ENCODE measurements at places on chromosomes 5 and 9. TPM values are rescaled to one million over a fixed set of nuclear protein-coding genes. Genes with fewer than 3 reads are reported as not detected.

Gene C9orf50
- total RNA-seq, result not detected

Gene CEP78
- total RNA-seq, result 10.7 TPM

Gene HSPA5
- total RNA-seq, result 46.5 TPM

Gene HMCN2
- 106 TPM for total RNA-seq

Gene ANKRD20A1
- 0.54 TPM for total RNA-seq

Gene BHMT2
- 37.5 TPM for total RNA-seq

Gene GCNT1
- 5.8 TPM for total RNA-seq

Gene CHD1
- 59.5 TPM for total RNA-seq

DNA sequence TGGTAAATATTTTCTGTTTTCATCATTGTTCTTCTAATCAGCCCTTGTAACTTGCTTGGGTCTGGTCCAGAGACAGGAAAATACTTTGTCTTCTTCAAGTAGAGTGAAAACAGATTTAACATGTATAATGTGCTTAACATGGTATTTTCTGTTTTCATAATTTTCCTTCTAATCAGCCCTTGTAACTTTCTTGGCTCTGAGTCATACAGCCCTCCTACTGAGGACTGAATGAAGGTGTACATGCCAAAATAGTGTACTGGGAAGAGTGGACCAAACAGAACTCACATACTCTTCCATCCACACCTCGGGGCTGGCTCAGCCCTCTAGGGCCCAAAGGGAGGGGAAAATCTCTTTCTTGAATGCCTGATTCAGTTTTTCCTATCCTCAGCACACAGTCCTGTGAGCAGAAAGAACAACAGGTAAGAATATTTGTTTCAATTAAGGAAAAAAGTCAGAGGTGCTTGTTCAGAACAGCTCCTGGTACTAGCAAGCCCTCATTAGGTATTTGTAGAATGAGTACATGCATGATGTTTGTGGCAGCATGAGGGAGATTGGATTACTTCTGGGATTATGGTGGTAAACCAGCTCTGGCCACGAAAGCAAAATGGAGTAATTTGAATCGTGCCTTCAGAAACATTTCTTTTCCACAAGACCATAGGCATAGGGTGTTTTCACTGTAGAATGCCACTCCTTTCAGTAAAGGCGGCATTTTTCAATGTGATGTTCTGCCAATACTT is 24.2 kb upstream of the MACIR start:
- no peaks in the 10 kb centered on the region for H3K4me1 ChIP-seq
- H3K36me3 ChIP-seq, result no peaks in the 10 kb centered on the region
- no peak for DNase-seq
- H3K4me3 ChIP-seq, result no peak overlapping the region
- H3K27me3 ChIP-seq, result no peaks in the 10 kb centered on the region
- no peak overlapping the region for H3K27ac ChIP-seq

GRCh38 chr5:126971455-126972031 is 58.8 kb downstream of the MARCHF3 start:
- no peak for DNase-seq
- no peak overlapping the region for H3K27ac ChIP-seq
- H3K4me1 ChIP-seq, result no peaks in the 10 kb centered on the region
- H3K27me3 ChIP-seq, result no peaks in the 10 kb centered on the region
- no peaks in the 10 kb centered on the region for H3K36me3 ChIP-seq
- no peak overlapping the region for H3K4me3 ChIP-seq

- DNase-seq, result no peak
- H3K36me3 ChIP-seq, result no peaks in the 10 kb centered on the region
- H3K27me3 ChIP-seq, result no peaks in the 10 kb centered on the region
- no peak overlapping the region for H3K4me3 ChIP-seq
- peak overlapping the region; percentile 98 for H3K27ac ChIP-seq
- H3K4me1 ChIP-seq, result peaks cover 31% of the 10 kb centered on the region
Observed at GRCh38 chr9:100428871-100429654, 2.1 kb downstream of the MSANTD3 start.

- no peak overlapping the region for H3K4me3 ChIP-seq
- H3K27me3 ChIP-seq, result no peaks in the 10 kb centered on the region
- H3K36me3 ChIP-seq, result no peaks in the 10 kb centered on the region
Observed at GRCh38 chr5:107455111-107455544, 215.6 kb downstream of the EFNA5 start.

GRCh38 chr9:135123773-135124134 is 36.3 kb downstream of the OLFM1 start:
- H3K27me3 ChIP-seq, result no peaks in the 10 kb centered on the region
- H3K4me3 ChIP-seq, result no peak overlapping the region
- no peak overlapping the region for H3K27ac ChIP-seq

- no peak overlapping the region for H3K4me3 ChIP-seq
- no peak for DNase-seq
- H3K27ac ChIP-seq, result no peak overlapping the region
- H3K27me3 ChIP-seq, result no peaks in the 10 kb centered on the region
- H3K36me3 ChIP-seq, result no peaks in the 10 kb centered on the region
Observed at GRCh38 chr9:122206118-122207046, 22.4 kb downstream of the LHX6 start.

DNA sequence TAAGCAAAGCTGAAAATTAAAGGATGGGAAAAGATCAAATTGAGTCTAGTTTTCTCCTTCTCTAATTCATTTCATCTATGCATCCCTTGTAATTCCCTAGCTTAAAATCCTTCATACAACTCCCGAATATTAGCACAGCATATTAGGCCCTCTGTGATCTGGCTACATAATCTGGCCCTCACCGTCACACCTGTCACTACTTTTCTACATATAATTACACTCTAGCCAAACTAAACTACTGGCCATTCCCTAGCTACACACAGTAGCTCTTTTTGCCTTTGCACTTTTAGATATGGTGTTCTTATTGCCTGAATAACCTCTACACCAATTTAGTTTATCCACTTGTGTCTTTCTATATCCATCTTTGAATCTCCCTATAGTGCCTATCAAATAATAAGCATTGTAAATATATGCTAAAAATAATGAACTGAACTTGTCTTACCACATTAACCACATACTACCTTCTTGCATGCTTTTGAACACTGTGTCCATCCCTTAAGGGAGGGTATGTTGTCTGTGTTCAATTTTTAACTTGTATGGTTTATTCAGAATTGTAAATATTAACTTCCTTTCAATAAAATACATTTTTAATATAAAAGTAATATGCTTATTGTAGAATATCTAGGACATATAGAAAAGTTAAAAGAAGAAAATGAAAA is 15.9 kb downstream of the RANBP6 start:
- H3K27me3 ChIP-seq, result no peaks in the 10 kb centered on the region
- no peaks in the 10 kb centered on the region for H3K36me3 ChIP-seq
- no peak for DNase-seq
- H3K4me1 ChIP-seq, result peaks cover 48% of the 10 kb centered on the region
- no peak overlapping the region for H3K27ac ChIP-seq

DNA sequence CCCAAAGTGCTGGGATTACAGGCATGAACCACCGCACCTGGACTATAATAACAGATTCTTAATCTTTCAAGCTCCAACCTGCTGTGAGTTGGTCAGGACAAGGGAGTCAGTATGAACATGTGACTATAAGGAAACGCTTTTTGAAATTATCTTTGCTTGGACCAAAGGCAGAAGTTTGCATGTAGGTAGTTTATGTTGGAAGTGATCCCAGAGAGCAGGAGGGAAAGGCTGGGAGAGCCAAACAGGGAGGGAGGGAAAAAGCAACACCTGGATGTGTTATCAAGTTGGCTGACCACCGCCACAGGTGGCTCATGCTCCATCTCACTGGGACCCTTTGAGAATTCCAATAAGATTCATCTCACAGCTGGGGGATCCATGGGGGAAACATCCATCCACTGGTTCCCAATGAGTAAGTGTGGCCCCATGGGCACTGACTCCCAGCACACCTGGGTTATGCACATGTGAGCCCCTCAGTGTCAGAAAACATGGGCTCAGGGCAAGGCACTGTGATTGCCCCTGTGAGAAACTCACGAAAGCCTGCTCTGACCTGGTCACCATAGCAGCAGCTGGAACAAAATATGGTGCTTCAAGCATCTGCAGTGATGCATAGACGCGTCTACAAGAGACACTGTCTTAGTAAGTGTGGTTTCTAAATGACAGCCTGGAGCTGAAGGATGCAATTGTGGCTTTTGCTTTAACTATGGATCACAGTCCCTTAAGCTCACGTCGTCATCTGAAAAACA is 62.1 kb downstream of the ARSB start:
- H3K27me3 ChIP-seq, result no peaks in the 10 kb centered on the region
- H3K27ac ChIP-seq, result no peak overlapping the region
- DNase-seq, result no peak
- peaks cover 3% of the 10 kb centered on the region for H3K4me1 ChIP-seq
- no peaks in the 10 kb centered on the region for H3K36me3 ChIP-seq

DNA sequence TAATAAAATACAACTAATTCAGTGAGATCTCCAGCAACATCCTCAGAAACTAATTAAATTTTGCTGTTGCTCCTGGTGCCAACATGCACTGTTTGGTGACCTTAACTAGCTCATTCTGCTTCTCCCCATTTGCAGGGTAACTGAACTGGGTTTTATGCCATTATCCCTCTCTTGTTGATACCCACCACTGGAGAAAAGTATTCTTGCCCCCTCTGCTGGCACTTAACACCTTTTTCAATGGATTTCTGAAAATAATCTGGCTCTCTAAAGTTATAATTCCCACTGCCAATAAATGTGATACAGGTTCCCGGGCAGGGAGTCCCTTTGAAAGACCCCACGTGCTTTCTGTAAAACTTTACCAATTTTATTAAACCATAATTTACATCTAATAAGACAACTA is 394.3 kb downstream of the OSTF1 start:
- H3K4me1 ChIP-seq, result no peaks in the 10 kb centered on the region
- H3K4me3 ChIP-seq, result no peak overlapping the region
- no peak for DNase-seq
- H3K27ac ChIP-seq, result no peak overlapping the region
- H3K27me3 ChIP-seq, result no peaks in the 10 kb centered on the region

GRCh38 chr5:3335301-3335700 is 260.3 kb upstream of the IRX1 start:
- no peaks in the 10 kb centered on the region for H3K4me1 ChIP-seq
- peak; percentile 36 for DNase-seq
- H3K4me3 ChIP-seq, result no peak overlapping the region
- no peak overlapping the region for H3K27ac ChIP-seq

GRCh38 chr5:91532779-91533178 is 149.7 kb upstream of the ARRDC3 start:
- H3K27ac ChIP-seq, result no peak overlapping the region
- no peak for DNase-seq
- H3K4me1 ChIP-seq, result no peaks in the 10 kb centered on the region
- H3K27me3 ChIP-seq, result no peaks in the 10 kb centered on the region
- no peaks in the 10 kb centered on the region for H3K36me3 ChIP-seq

- no peak overlapping the region for H3K4me3 ChIP-seq
- DNase-seq, result no peak
- no peaks in the 10 kb centered on the region for H3K27me3 ChIP-seq
- no peaks in the 10 kb centered on the region for H3K36me3 ChIP-seq
- no peaks in the 10 kb centered on the region for H3K4me1 ChIP-seq
- no peak overlapping the region for H3K27ac ChIP-seq
Observed at GRCh38 chr5:133246376-133247150, 194.8 kb downstream of the HSPA4 start.

- H3K27me3 ChIP-seq, result no peaks in the 10 kb centered on the region
- no peak overlapping the region for H3K4me3 ChIP-seq
- no peaks in the 10 kb centered on the region for H3K4me1 ChIP-seq
- H3K27ac ChIP-seq, result peak overlapping the region; percentile 80
- DNase-seq, result no peak
Observed at GRCh38 chr5:149796836-149797235, 66.7 kb downstream of the PPARGC1B start.

- no peaks in the 10 kb centered on the region for H3K4me1 ChIP-seq
- peaks cover 39% of the 10 kb centered on the region for H3K27me3 ChIP-seq
- H3K36me3 ChIP-seq, result no peaks in the 10 kb centered on the region
- DNase-seq, result no peak
- no peak overlapping the region for H3K27ac ChIP-seq
Observed at GRCh38 chr5:139395844-139396640, 1.1 kb upstream of the PROB1 start.

- DNase-seq, result no peak
- no peaks in the 10 kb centered on the region for H3K27me3 ChIP-seq
- no peak overlapping the region for H3K27ac ChIP-seq
- no peaks in the 10 kb centered on the region for H3K36me3 ChIP-seq
- no peaks in the 10 kb centered on the region for H3K4me1 ChIP-seq
Observed at GRCh38 chr9:77455312-77455927, 192.7 kb downstream of the GNA14 start.

All from sigmoid colon (tissue), 7 donors.